ENCODE measurements at places on chromosomes 6 and 20. TPM values are rescaled to one million over a fixed set of nuclear protein-coding genes. Genes with fewer than 3 reads are reported as not detected.

- DNase-seq, result peak; percentile 73
Measured at GRCh38 chr6:168060521-168060931, 18.5 kb downstream of the FRMD1 start.

DNA sequence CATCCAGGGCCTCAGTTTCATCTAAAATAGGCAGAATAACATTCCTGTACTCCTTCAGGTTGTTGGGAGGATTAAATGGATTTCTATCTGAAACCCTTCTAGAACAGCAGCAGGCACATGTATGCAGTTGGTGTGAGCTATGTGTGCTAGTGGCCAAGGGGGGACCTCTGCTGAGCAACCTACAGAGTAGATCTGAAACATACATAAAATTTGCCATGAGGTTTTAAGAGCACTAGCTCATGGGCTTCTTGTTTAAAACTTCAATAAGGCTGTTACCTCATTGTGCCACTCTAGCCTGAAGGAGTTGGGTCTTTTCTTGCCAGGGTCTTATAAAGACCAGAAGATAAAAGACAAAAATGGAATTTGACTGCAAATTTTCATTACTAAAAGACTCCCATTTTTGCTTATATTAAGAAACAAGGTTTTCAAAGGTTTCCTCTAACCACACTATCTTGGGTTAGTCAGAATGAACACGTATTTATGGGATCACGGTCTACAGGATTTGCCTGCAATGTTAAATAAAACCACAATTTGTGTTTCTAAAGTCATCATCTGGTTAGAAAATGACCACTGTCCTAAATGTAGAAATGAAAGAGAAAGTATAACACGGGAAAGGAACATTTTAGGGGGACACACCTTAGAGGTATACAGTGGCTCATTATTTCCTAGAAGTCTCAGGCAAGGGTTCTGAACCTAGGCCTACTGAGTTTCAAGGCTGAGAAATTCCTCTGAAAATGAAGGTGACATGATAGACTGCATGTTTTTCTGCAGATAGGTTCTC lies 144.9 kb upstream of the OLIG3 start:
- DNase-seq, result no peak

DNA sequence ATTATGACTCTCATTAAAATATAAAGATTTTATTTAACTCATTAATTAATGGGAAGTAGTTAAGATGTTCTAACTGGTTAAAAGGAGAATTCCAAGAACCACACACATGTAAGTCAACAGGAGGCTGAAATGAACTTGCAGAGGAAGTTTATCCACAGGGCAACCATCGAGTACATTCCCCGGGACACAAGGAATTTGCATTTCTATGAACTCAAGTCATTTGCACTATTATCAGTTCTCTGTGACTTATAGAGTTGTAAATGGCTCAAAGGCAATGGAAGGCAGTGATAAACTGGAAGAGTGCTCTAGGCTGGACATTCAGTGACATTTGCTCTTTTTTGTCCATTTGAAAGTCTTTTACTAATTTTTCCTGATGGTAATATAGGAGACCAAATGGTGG lies 97.4 kb downstream of the SNX5 start:
- no peak for DNase-seq

DNA sequence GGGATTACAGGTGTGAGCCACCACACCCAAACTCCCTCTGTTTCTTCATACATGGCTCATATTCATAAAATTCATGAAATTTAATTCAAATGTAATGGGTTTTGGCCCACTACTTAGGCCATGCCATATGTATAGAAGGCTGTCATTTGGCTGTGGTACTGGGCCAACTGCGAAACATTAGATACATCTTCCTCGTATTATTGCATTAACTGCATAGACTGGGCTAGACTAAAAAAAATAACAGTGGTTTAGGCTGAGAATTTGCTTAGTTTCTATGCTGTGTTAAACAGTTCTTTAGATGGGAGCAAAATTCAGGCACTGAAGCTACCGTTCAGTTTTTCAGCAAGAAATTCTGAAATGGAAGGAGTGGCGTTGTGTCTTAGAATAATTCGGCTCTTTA lies 133.6 kb downstream of the DOK5 start:
- DNase-seq, result no peak

GRCh38 chr20:58868795-58869194 lies 16.3 kb downstream of the GNAS start:
- DNase-seq, result no peak

- DNase-seq, result no peak
Measured at GRCh38 chr6:141677598-141678211, 455.0 kb upstream of the GJE1 start.

DNA sequence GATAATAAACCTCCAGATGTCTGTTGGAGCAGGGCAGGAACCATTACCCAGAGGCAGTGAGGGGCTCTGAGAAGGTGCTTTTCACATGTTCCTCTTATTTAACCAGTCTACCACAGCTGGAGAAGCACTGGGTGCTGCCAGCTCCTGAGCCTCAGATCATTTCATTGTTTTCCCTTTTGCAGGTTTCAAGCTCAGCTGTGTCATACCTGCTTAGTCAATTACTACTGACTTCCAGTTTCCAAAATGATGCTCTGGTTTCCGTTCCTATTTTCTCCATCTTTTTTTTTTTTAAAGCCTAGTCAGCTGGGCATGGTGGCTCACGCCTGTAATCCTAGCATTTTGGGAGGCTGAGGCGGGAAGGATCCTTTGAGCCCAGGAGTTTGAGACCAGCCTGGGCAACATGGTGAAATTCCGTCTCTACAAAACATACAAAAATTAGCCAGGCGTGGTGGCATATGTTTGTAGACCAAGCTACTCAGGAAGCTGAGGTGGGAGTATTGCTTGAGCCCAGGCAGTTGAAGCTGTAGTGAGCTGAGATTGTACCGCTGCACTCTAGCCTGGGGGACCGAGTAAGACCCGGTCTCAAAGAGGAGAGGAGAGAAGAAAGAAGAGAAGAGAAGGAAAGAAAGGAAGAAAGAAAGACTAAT lies 6.7 kb downstream of the FLOT1 start:
- no peak for DNase-seq

- no peak for DNase-seq
Measured at GRCh38 chr20:38831995-38832620, 26.6 kb downstream of the PPP1R16B start.

- no peak for DNase-seq
Measured at GRCh38 chr6:138865480-138866109, 69.7 kb downstream of the ECT2L start.

TGM3 gene
- not detected for total RNA-seq
